Astrocyte of the hippocampus (primary cell): ENCODE measurements at places on chromosomes 3 and 15.

- peak; percentile 66 for DNase-seq
Observed at GRCh38 chr3:141875893-141876380, 506 bp upstream of the ATP1B3 start.

GRCh38 chr3:46930945-46931403, 45.6 kb downstream of the CCDC12 start:
- peak; percentile 62 for DNase-seq

DNA sequence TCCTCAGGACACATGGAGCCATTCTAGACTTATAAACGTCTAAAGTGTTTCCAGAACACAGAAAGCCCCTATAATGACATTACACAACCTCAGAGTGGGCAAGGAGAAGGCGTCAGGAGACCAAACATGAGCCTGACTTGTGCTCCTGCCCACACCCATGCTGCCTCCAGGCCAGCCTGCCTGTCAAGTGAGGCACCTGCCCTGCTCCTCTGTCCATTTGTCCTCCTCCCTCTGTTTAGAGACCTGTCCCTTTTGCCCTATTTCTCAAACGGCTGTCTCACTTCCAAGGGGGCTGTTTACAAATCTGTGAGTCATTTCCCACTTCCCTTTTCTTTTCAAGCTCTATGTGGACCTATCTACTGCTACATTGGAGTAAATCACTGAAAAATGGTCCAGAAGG, 21.0 kb downstream of the ZDHHC3 start:
- peak; percentile 29 for DNase-seq

- DNase-seq = no peak
Observed at GRCh38 chr15:66102563-66103292, 150.8 kb downstream of the MEGF11 start.

- DNase-seq = peak; percentile 70
Observed at GRCh38 chr3:194043516-194043915, 92.4 kb upstream of the HES1 start.

GRCh38 chr15:60804551-60804950, 325.6 kb upstream of the ICE2 start:
- no peak for DNase-seq
